ENCODE measurements at places on chromosomes 4 and X.

DNA sequence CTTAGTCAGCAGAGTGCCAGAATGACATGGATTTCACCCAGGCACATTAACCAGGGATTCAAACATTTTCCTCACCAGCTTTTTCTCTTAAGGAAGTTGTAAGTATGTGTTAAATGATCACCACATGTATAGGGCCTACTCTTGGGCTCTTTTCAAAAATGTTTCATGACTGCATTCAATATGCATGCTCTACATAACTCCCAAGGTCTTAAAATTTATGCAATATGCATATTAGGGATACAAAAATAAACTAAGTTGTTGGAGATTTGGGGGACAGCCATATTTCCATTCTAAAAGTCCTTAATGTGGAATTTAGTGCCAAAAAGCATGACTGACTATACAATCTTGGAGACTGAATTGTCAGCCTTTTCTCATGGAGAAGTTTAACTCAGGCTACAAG is 25.0 kb upstream of the TRPC5OS start:
- no peak for DNase-seq
- no peak overlapping the region for H3K27ac ChIP-seq
- peaks cover 38% of the 10 kb centered on the region for H3K27me3 ChIP-seq
- no peaks in the 10 kb centered on the region for H3K36me3 ChIP-seq
- no peak overlapping the region for H3K4me3 ChIP-seq
- no peaks in the 10 kb centered on the region for H3K4me1 ChIP-seq

- peaks cover 13% of the 10 kb centered on the region for H3K4me1 ChIP-seq
- DNase-seq: no peak
- H3K27me3 ChIP-seq: no peaks in the 10 kb centered on the region
- H3K36me3 ChIP-seq: no peaks in the 10 kb centered on the region
- H3K27ac ChIP-seq: no peak overlapping the region
- H3K4me3 ChIP-seq: no peak overlapping the region
Measured at GRCh38 chr4:123618606-123619005, 222.0 kb downstream of the SPRY1 start.

- no peak overlapping the region for H3K4me3 ChIP-seq
- DNase-seq: no peak
- peaks cover 2% of the 10 kb centered on the region for H3K36me3 ChIP-seq
- H3K27me3 ChIP-seq: no peaks in the 10 kb centered on the region
- H3K27ac ChIP-seq: no peak overlapping the region
Measured at GRCh38 chr4:148055844-148056243, 324.0 kb downstream of the ARHGAP10 start.

DNA sequence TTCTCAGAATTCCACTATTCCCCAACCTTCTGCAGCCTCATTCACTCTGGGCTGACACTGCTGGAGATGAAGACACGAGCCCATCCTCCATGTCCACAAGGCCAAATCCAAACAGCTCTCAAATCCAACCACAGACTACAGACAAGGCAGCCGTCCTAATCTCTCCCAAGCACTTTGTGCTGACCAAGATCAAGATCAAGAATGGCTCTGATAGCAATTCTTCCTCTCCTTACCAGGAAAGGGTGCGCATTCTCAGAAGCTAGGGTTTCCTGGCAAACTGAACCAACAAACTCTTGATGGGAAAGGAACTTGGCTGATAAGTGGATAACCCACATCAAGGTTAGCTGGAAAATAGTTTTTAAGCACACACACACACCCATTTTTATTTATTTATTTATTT is 26.5 kb downstream of the RELL1 start:
- H3K27me3 ChIP-seq: no peaks in the 10 kb centered on the region
- no peak overlapping the region for H3K27ac ChIP-seq
- peaks cover 36% of the 10 kb centered on the region for H3K4me1 ChIP-seq
- no peak overlapping the region for H3K4me3 ChIP-seq
- no peak for DNase-seq
- H3K36me3 ChIP-seq: peaks cover 41% of the 10 kb centered on the region

GRCh38 chr4:127097061-127097460 is 535.7 kb upstream of the INTU start:
- no peak overlapping the region for H3K27ac ChIP-seq
- no peak overlapping the region for H3K4me3 ChIP-seq
- no peaks in the 10 kb centered on the region for H3K27me3 ChIP-seq
- DNase-seq: no peak
- no peaks in the 10 kb centered on the region for H3K4me1 ChIP-seq
- H3K36me3 ChIP-seq: no peaks in the 10 kb centered on the region

- H3K4me1 ChIP-seq: no peaks in the 10 kb centered on the region
- no peak for DNase-seq
- H3K4me3 ChIP-seq: no peak overlapping the region
- H3K27me3 ChIP-seq: peaks cover 5% of the 10 kb centered on the region
- no peaks in the 10 kb centered on the region for H3K36me3 ChIP-seq
- no peak overlapping the region for H3K27ac ChIP-seq
Measured at GRCh38 chrX:86604607-86605006, 456.4 kb downstream of the DACH2 start.

- H3K4me3 ChIP-seq: no peak overlapping the region
- no peaks in the 10 kb centered on the region for H3K4me1 ChIP-seq
- no peak overlapping the region for H3K27ac ChIP-seq
- DNase-seq: no peak
Measured at GRCh38 chrX:40623665-40624064, 437 bp downstream of the MPC1L start.

DNA sequence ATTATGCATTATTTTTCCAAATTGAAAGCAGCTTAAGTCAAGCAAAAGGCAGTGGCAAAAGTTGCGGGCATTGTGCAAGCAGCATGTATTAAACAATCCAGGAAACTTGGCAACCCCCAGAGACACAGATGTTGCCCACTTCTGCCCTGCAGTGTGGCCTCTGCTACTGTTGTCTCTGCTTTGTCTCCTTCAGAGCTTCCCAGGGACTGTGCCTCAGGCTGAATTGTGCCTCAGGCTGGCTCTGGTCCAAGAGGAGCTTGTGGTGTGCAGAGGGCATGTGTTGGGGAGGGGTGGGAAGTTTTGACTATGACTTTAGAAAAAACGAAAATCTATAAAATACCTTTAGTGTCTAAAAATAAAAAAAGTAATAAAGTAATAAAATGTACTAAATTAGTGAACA is 201.4 kb downstream of the CCSER1 start:
- H3K27ac ChIP-seq: no peak overlapping the region
- no peaks in the 10 kb centered on the region for H3K27me3 ChIP-seq
- no peak overlapping the region for H3K4me3 ChIP-seq
- H3K4me1 ChIP-seq: no peaks in the 10 kb centered on the region
- DNase-seq: no peak
- H3K36me3 ChIP-seq: no peaks in the 10 kb centered on the region

DNA sequence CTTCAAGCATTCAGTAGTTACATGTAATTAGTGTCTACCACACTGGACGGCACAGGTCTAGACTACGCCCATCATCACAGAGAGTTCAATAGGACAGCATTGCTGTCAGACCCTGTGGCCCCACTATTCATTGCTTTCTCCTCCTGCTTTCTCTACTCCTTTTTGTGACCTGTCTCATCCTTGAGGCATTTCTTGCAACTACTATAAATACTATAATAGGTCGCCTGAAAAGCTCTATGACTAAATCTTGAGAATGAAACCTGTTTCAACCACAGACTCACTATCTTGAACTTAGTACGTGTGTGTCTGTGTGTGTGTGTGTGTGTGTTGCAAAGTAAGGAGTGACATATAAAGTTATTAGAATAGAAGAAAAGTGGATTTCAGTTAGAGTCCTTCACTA is 252.9 kb upstream of the KLF3 start:
- H3K27me3 ChIP-seq: no peaks in the 10 kb centered on the region
- peaks cover 19% of the 10 kb centered on the region for H3K4me1 ChIP-seq
- H3K4me3 ChIP-seq: no peak overlapping the region
- no peak overlapping the region for H3K27ac ChIP-seq
- H3K36me3 ChIP-seq: no peaks in the 10 kb centered on the region
- DNase-seq: no peak

- no peaks in the 10 kb centered on the region for H3K4me1 ChIP-seq
- H3K27me3 ChIP-seq: no peaks in the 10 kb centered on the region
- no peak for DNase-seq
- no peak overlapping the region for H3K4me3 ChIP-seq
Measured at GRCh38 chr4:24835696-24836095, 40.3 kb downstream of the SOD3 start.

DNA sequence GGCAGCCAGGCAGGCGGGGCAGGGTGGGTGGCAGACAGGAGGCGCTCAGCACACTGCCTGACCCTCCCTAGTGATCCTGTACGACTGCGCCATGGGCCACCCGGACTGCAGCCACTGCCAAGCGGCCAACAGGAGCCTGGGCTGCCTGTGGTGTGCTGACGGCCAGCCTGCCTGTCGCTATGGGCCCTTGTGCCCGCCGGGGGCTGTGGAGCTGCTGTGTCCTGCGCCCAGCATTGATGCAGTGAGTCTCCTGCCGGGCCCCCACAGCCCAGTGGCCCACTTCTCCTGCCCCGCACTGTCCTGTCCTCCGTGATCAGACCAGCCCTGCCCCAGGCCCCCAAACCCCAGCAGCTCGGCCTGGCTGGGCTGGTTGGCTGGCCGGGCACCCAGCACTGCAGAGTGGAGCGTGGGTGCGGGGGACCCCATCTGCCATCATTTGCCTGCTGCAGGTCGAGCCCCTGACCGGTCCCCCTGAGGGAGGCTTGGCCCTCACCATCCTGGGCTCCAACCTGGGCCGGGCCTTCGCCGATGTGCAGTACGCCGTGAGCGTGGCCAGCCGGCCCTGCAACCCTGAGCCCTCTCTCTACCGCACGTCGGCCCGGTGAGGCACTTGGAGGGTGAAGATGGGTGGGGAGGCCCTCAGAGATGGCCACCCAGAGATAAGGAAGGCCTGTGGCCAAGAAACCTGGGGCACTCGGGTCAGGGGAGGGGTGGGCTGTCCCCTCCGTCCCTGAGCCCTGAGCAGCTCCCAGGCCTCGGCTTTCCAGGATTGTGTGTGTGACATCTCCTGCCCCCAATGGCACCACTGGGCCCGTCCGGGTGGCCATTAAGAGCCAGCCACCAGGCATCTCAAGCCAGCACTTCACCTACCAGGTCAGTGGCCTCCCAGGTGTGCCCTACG is 7.6 kb downstream of the PLXNB3 start:
- H3K4me1 ChIP-seq: peaks cover 5% of the 10 kb centered on the region
- no peak overlapping the region for H3K4me3 ChIP-seq
- H3K27me3 ChIP-seq: peaks cover 9% of the 10 kb centered on the region
- no peak overlapping the region for H3K27ac ChIP-seq
- no peaks in the 10 kb centered on the region for H3K36me3 ChIP-seq

DNA sequence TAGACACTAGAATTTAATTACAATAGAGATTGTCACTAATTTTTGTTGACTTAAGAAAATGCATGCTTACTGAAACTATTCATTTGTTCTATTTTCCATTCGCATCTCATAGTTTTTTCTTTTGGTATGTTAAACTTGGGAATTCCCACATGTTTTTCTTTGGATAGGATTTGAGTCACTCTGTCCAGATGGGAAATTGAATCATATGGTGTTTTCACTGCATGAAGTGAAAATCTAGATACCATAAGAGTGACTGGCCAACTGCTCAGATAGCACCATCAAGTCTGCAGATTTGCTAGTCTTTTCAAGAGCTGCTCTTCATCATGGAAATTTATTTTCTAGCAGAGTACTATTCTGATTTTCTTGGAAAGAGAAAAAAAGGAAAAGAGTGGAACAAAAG is 172.6 kb downstream of the FAM47B start:
- H3K27me3 ChIP-seq: peaks cover 5% of the 10 kb centered on the region
- no peak for DNase-seq
- no peaks in the 10 kb centered on the region for H3K36me3 ChIP-seq
- no peak overlapping the region for H3K27ac ChIP-seq

- H3K27me3 ChIP-seq: peaks cover 83% of the 10 kb centered on the region
- H3K4me1 ChIP-seq: peaks cover 2% of the 10 kb centered on the region
- no peak overlapping the region for H3K4me3 ChIP-seq
- H3K27ac ChIP-seq: no peak overlapping the region
Measured at GRCh38 chrX:37603938-37604409, 32.5 kb downstream of the LANCL3 start.

DNA sequence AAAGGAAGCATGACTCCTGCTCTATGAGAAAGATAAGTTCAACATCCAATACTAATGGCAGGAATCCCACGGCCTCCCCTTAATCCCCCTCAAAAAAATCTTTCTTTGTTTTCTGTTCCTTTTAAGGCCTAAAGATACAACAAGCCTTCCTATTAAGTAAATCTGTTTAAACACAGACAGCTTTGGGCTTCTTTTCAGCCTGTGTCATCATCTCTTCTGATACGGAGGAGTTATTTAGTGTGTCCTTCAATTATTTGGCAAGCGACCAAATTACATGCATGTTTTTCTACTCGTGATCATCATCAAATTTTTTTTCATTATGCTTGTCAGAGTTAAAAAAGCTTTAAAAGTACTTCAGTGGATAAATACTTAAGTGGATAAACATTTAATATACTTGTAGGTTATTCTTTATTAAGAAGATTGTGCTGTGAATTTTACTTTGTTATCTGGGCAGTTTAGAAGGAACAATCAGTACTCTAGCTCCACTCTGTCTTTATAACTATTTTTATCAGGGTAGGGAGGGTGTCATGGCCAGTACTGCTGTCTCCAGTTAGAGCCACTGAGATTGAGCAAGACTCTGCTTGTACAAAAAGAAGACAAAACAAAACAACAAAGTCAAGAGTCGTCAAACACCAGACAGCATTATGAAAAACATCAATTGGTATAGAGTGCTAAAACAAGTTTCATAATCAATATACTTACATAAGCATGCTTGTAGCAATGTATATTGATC is 210.7 kb downstream of the PRR32 start:
- H3K4me3 ChIP-seq: no peak overlapping the region
- DNase-seq: no peak
- H3K27ac ChIP-seq: no peak overlapping the region
- no peaks in the 10 kb centered on the region for H3K36me3 ChIP-seq
- no peaks in the 10 kb centered on the region for H3K27me3 ChIP-seq
- no peaks in the 10 kb centered on the region for H3K4me1 ChIP-seq

GRCh38 chrX:103782640-103783039 is 6.0 kb downstream of the PLP1 start:
- no peaks in the 10 kb centered on the region for H3K36me3 ChIP-seq
- H3K4me3 ChIP-seq: no peak overlapping the region
- H3K27ac ChIP-seq: no peak overlapping the region
- H3K4me1 ChIP-seq: no peaks in the 10 kb centered on the region
- no peak for DNase-seq

- H3K36me3 ChIP-seq: peaks cover 1% of the 10 kb centered on the region
- no peak for DNase-seq
- H3K4me3 ChIP-seq: no peak overlapping the region
- H3K4me1 ChIP-seq: peaks cover 4% of the 10 kb centered on the region
- H3K27me3 ChIP-seq: no peaks in the 10 kb centered on the region
Measured at GRCh38 chr4:75821216-75821615, 81.0 kb downstream of the PPEF2 start.

DNA sequence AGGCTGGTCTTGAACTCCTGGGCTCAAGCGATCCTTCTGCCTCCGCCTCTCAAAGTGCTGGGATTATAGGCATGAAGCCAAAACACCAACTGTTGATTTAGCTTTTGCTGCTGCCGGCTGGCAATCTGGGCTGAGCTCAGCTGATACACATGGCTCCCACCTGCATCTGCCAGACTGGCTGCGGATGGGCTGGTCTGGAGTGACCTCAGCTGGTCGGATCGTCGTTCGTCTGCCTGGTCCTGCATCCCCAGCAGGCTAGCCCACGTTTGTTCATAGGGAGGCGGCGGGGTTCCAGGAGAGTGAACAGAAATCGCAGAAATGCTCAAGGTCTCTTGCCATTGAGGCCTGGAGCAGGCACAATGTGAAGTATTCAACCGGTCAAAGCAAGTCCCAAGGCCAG is 74.4 kb upstream of the DDX3X start:
- peaks cover 38% of the 10 kb centered on the region for H3K27me3 ChIP-seq
- no peak overlapping the region for H3K27ac ChIP-seq
- no peaks in the 10 kb centered on the region for H3K36me3 ChIP-seq
- no peak overlapping the region for H3K4me3 ChIP-seq
- no peaks in the 10 kb centered on the region for H3K4me1 ChIP-seq
- DNase-seq: no peak

Data from activated T-cell treated with anti-CD3 and anti-CD28 coated beads, Interleukin-2, amount 50 U/mL, for 24 hours (primary cell).